ENCODE measurements at places on chromosomes 4 and X.
A peak's percentile ranks its signal among the peaks of the same experiment; 100 is the strongest.

DNA sequence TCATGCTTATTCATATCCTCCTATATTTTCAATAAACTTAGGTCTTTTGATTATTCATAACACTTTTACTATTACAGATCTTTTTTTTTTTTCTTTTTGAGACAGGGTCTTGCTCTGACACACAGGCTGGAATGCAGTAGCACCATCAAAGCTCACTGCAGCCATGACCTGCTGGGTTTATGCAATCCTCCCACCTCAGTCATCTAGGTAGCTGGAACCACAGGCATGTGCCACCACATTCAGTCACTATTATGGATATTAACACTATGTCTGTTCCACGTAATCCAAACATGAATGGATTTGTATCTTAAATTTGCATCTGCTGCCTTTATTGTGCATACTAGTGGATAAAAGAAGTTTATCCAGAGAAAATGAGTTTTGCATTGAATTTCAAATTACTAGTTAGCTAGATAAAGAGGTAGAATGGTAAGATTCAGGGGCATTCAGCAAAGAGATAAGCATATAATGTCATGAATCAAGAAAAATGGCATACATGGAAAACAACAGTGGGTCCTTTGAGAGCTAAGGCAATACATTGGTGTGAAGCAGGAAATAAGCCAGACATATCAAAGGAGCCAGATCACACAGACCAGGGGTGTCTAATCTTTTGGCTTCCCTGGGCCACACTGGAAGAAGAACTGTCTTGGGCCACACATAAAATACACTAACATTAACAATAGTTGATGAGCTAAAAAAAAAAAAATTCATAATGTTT, 13.9 kb downstream of the ANAPC10 start:
- no peak for DNase-seq

GRCh38 chr4:102593147-102593546, 92.0 kb downstream of the NFKB1 start:
- DNase-seq, result no peak

- DNase-seq, result no peak
These were observed 110.7 kb downstream of the WDFY3 start for GRCh38 chr4:84855774-84856173.

- no peak for DNase-seq
These were observed 394.4 kb upstream of the ADGRL3 start for GRCh38 chr4:60805500-60806313.

DNA sequence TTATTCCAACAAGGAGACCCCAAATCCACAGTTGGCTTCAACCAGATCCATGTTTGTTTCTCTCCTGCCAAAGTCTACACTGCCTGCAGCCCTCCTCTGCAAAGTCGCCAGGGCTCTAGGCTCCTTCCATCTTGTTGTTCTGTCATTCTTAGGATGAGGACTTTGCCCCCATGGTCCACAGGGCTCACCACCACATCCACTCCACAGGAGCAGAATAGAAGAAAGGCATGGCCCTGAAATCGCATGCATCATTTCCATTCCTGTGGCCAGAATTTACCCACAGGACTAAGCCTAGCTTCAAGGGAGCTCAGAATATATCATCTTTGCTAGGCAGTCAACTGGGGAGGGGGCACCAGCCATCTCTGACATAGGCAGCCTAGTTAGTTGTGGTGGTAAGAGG, 254.7 kb downstream of the FBXW7 start:
- DNase-seq, result no peak

DNA sequence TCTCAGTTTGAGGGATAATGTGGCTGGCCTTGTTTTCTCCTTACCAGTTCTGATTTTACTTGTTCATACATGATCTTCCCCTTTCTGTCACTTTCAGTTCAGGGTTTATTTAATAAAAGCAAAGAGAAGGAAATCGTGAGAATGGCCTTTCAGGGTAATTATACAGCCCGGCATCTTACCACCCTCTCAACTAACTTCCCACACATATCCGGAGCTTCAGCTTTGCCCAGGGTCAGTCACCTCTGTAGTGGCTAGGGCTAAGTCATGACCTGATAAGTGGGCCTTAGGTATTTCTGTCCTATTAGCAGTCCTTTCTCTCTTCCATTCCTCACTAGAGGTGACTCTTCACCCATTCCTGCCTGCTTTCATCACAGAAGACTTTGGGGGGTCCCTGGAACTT, 15.8 kb downstream of the TRPC5 start:
- DNase-seq, result no peak

GRCh38 chrX:16465081-16465876, 184.7 kb upstream of the S100G start:
- no peak for DNase-seq

- no peak for DNase-seq
These were observed 3.2 kb upstream of the KLF8 start for GRCh38 chrX:56228914-56229313.

- DNase-seq, result no peak
These were observed 448.2 kb downstream of the PCDH10 start for GRCh38 chr4:133597251-133597650.

GRCh38 chr4:15149839-15150592, 147.7 kb downstream of the CPEB2 start:
- no peak for DNase-seq

- DNase-seq, result no peak
These were observed 46.3 kb upstream of the AFAP1 start for GRCh38 chr4:7985891-7986441.

GRCh38 chr4:41305476-41305875, 48.7 kb downstream of the UCHL1 start:
- no peak for DNase-seq

- DNase-seq, result no peak
These were observed 186.4 kb upstream of the GALNT7 start for GRCh38 chr4:172982151-172982590.

- DNase-seq, result no peak
These were observed 286.1 kb upstream of the PPP1R2C start for GRCh38 chrX:43064096-43064495.

GRCh38 chrX:96861218-96861617, 22.5 kb upstream of the RPA4 start:
- no peak for DNase-seq

GRCh38 chrX:24380262-24381187, 20.1 kb downstream of the SUPT20HL1 start:
- no peak for DNase-seq

DNA sequence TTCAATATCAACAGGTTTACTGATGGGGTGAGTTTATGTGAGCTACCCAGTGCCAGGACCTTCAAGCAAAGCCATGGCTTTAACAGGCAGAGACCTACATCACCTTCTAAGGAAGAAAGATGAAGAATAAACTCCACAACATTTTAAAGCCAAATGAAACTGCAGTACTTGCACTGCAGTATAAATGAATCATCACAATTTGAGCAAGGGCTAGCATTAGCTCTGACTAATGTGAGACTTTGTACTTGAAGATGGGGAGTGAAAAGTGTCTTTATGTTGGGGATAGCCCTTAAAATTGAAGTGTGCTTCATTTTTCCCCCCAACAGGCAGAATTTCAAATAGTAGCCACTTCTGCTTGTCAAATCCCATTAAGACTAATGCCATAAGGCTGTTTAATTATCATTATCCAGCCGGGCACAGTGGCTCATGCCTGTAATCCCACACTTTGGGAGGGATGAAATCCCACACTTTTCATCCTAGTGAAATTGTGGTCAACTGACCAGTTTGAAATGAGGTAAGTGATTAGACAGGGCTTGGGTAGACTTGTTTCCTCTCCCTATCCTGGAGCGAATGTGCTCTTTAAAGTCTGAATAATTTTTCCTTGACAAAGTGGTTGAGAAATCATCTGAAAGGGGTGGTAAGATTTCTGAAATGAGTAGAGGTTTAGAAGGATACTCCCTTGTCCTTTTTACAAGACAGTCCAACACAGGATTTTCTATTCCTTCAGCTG, 27.2 kb upstream of the GPR34 start:
- DNase-seq, result no peak

GRCh38 chrX:57121816-57122215, 468 bp upstream of the SPIN2B start:
- no peak for DNase-seq

GRCh38 chr4:57719456-57719855, 609.3 kb upstream of the IGFBP7 start:
- no peak for DNase-seq

GRCh38 chr4:119655111-119655837, 26.7 kb upstream of the PDE5A start:
- no peak for DNase-seq

DNA sequence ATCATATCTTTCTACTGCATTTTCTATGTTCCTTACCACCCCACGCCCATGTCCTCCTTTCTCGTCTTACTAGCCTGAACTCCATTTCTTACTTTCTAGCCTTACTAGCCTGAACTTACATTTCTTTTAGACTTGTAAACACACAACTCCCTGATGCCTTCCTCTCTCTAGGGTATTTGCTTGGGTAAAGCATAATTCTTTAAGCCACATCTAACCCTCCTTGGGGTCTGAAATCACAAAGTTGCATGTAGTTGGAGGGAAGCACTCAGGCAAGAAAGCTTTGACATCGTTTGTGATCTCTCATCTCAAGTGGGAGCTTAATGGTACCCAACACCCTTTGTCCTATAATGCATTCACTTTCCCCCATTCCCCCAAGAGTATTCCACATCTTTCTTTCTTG, 124.4 kb downstream of the SPOCK3 start:
- DNase-seq, result no peak

GRCh38 chrX:45515262-45516215, 314.9 kb upstream of the DIPK2B start:
- peak; percentile 13 for DNase-seq

GRCh38 chrX:72095370-72095769, 36.3 kb downstream of the RTL5 start:
- no peak for DNase-seq

- no peak for DNase-seq
These were observed 2.6 kb downstream of the SEC24D start for GRCh38 chr4:118833192-118833820.

- no peak for DNase-seq
These were observed 159.9 kb downstream of the TRIML1 start for GRCh38 chr4:188299161-188299560.

- DNase-seq, result no peak
These were observed 40.5 kb upstream of the SLC2A9 start for GRCh38 chr4:10061650-10062415.

- no peak for DNase-seq
These were observed 3.1 kb upstream of the FAM241A start for GRCh38 chr4:112142182-112142581.

All from stimulated activated CD4-positive, alpha-beta T cell treated with anti-CD3 and anti-CD28 coated beads, Interleukin-2, amount 100 ng/mL, for 4 hours (primary cell).